ENCODE measurements at places on chromosomes 1 and 21.

- DNase-seq: no peak
Measured at GRCh38 chr21:37224861-37225839, 42.0 kb downstream of the VPS26C start.

DNA sequence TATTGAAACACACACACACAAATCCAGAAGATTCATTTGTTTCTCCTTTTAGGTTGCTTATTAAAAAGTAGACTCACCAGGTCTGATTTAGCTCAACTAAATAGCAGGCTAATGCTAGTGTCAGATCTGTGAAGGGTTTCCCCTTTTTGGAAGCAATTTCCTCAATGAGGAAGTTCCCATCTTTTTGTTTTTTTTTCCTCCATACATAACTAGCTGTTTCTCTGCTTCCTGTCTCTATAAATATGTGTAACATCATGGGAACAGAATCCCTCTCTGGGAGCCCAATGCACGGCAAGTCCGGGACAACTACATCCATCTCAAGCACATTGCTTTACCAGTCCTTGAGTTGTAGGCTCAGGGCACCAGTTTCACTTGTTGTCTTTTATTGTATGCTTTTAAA, 1421.1 kb downstream of the PLA2G4A start:
- DNase-seq: no peak

GRCh38 chr1:230317823-230318819, 108.0 kb downstream of the PGBD5 start:
- no peak for DNase-seq

DNA sequence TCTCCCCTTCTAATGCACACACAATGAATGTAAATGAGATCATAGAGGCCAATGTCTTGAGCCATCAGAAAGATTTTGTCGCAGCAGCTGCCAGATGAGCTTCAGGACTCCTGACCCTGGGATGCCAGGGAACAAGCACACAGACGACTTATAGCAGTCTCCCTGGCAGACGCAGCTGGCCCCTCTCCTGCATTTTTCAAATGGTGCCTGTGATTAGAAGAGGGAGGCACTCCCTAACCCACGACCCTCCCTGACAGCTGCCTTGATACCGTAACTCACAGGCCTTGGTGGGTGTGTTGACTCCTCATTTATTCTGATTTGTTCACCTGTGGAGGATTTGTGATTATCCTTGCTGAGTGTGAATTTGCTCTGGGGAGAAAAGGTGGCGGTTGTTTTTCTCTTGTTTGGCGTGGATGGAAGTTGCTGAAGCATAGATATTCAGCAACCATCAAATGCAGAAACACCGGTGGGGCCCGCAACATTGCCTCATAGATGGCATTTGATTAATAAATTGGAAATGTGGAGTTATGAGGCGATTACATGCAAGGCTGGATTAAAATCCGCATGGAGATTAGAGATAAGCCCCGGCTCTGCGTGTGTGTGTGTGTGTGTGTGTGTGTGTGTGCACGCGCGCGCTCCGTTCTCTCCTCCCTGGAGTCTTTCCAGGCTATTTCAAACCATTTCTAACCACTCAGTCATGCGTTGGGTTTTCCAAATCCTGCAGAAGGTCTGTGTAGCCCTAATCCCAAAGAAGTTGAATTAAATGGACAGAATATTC, 2.1 kb upstream of the RD3 start:
- DNase-seq: no peak

GRCh38 chr1:180566026-180566425, 7.3 kb downstream of the OVAAL start:
- DNase-seq: no peak

DNA sequence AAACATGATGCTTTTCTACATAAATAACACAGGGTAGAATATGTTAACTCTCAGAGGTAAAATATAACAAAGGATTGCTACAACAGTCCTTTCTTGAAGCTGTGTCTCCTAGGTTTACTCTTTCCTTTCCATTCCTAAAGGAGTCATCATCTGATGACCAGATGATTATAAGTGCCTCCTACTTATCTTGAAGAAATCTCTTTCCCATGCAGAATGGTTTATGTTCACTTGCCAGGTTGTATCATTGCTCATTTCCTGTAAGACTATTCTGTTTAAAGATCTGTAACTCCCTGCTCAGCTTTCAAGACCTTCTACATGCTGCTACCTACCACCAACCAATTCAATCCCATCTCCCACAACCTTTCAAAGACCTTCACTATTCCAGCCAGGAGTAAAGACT, 51.5 kb upstream of the PTCH2 start:
- peak; percentile 42 for DNase-seq

DNA sequence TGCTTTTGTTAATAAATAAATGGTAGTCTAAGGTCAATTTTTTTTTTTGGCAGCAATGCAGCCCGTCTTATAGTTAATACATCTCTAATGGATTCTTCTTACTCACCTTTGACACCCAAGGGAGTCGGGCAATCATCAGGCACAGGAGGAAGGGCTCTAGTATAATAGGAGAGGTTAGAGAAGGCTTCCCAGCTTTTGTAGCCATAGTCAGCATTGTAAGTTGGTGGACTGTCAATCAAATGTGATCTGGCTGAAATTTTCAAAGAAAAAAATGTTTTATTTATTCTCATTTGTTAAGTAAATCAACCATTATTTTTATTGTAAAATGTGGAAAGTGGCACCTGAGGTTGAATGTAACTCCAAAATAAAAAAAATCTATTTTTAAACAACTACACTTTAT, 2.1 kb downstream of the PTGS2 start:
- DNase-seq: no peak

DNA sequence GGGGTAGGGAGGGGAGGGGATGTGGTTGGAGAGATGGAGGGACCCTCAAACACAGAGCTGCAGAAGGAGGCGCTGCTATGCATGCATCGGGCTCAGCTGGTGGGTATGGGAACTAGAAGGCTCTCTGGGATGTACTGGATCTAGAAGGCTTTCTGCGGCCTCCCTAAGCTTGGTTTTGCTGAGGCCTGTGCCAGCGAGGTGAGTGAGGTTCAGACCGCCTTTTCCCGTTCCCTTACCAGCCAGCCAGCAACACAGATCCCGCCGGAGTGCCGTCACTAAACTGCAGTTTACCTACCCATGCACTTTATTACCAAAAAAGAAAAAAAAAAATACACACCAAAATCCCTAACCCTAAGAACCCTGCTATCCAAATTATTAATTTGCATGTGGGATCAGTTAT, 180.2 kb downstream of the PRDM16 start:
- DNase-seq: no peak

DNA sequence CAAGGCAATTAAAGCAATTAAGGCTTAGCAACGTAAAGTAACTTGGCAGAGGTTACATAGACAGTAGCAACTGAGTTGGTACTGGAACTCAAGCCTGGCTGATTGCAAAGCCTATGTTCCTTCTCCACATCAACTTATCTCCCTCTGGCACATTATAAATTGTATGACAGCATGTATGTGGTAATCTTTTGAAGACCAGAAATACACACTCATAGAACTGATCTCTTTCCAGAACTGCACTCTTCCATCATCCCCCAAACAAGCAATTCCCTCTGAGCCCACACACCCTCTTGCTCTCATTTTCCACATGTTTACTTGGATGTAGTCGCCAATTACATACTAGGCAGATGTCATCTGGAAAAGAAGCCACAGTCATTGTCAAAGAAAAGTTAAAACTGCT, 502.2 kb downstream of the PLPP3 start:
- no peak for DNase-seq

GRCh38 chr1:24896596-24897262, 33.3 kb downstream of the RUNX3 start:
- no peak for DNase-seq

DNA sequence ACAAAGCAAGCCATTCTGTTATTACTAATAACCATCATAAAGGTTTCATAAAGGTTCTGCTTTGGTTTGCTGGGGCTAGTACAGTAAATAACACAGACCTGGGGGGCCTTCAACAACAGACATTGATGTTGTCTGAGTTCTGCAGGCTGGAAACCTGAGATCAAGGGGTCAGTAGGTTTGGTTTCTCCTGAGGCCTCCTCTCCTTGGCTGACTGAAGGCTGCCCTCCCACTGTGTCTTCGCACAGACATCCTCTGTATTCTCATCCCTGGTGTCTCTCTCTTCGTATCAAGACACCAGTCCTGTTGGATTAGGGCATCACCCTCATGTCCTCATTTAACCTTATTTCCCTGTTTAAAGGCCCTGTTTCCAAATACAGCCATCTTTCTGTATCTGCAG, 37.3 kb downstream of the HUNK start:
- DNase-seq: no peak

DNA sequence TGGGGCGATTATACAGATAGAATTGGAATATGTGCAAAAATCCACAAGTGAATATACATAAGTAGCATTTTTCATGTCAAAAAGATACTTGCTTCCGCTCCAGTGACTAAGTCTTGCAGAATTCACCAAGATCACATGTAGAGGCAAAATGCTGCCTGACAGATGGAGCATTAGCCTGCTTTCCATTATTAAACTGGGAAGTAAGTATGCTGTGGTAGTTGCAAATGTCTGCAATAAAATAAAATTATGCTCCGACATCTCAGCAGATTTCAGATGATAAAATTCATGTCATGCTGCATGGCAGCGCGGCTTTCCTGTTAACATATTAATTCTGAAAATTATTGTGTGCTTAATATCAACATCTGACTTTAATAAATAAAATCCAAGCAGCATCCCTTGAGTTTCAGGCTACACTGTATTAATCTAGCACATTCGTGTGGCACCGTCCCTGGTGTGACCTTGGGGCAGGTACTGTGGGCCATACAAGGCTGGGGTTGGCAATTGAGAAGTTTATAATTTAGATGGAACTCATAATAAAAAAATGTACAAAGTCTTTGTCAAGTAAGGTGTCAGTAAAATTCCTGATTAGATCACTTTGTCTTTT, 366.4 kb upstream of the ZP4 start:
- no peak for DNase-seq

- DNase-seq: peak; percentile 79
Measured at GRCh38 chr1:112513112-112513870, 4.5 kb downstream of the WNT2B start.

GRCh38 chr1:188129856-188130838, 1301.4 kb downstream of the PLA2G4A start:
- no peak for DNase-seq

DNA sequence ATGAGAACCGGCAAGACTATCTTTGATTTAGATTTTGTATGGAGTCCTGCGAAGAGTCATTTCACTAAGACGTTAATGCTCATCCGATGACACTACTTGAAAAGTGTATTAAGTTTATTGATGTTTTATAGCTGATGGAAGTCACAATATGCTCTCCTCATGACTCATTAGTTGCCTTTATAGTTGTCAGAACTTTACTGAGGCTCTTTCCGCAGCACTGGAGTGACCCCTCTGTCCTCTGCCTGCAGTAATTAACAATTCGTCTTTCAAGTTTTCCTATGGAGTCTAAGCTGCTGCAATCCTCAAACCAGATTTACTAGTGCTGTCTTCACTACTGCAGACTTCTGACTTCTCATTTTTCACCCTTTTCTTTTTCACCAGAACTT, 853 bp downstream of the USP16 start:
- DNase-seq: no peak

- DNase-seq: no peak
Measured at GRCh38 chr1:92459871-92460320, 26.8 kb downstream of the GFI1 start.

DNA sequence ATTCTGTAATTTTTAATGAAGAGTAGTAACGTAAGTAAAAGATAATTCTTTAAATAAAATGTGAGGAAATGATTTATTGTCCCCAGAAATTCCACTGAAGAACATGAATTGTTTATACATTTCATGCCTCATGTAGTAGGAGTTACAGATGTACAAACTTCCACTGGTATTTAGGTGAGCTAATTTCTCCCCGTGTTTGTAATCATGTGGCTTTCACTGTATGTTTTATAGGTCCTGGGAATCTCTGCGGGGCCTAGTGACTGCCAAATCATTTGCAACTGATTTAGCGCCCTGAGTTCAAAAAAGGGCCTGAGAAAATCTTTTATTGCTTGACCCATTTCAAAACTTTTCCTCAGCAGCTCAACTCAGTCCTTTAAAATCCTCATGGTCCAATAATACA, 30.5 kb upstream of the FASLG start:
- DNase-seq: no peak

GRCh38 chr1:157178490-157178889, 40.3 kb upstream of the ETV3 start:
- no peak for DNase-seq

- DNase-seq: no peak
Measured at GRCh38 chr1:79325126-79325525, 318.6 kb upstream of the ADGRL4 start.

GRCh38 chr1:51729824-51730301, 113.0 kb downstream of the OSBPL9 start:
- no peak for DNase-seq

DNA sequence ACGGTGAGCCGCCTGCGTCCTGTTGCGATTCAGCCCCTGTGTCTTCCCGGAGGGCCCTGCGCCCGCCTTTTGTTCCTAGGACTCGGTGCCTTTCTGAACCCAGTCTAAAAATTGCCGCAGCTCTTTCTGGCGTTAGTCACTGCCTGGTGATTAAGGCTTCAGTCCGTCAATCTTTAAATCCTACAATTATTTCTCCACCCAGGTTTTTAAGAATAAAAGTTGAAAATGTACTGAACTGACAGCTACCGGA, 16.2 kb upstream of the PDXK start:
- no peak for DNase-seq

DNA sequence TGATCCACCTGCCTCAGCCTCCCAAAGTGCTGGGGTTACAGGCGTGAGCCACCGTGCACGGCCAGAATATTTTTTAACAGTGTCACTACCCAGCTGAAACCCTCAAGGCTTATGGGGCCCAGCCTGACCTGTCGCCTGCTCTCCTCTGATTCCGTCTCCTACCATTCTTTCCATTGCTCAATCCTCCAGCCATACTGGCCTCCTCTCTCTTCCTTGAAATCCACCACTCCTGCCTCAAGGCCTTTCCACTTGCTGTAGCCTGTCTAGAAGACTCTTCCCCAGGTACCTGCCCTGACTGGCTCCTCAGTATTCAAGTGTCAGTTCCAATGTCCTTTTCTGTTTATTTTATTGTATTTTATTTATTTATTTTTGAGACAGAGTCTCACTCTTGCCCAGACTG, 53.9 kb downstream of the YARS1 start:
- no peak for DNase-seq

DNA sequence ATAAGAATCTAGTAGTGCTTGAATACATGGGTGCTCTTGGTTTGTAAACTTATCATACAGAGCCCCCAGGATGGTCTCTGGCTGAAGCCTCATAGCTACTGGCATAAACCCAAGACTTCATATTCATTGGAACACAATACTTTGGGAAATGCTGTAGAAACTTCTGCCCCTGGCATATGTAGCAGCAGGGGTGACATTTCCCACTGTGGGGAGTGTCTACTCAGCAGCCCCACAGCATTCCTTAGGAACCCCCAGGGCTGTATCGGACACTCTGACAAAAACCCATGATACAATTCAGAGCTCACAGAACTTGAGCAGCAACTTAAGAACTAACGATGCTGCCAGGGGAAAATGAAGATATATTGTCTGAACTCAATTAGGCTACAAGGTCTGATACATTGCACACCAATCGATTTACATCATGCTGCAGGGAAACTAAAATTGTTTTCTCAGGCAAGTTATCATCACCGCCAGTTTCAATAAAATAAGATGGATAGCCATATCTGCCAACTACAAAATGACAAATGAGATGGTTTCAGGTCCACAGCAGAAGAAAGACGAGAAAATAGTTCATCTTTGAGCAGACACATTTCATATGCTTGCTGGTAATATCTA, 181.1 kb upstream of the GREM2 start:
- no peak for DNase-seq

- no peak for DNase-seq
Measured at GRCh38 chr1:229951856-229952534, 115.0 kb upstream of the GALNT2 start.

- no peak for DNase-seq
Measured at GRCh38 chr1:201214461-201214860, 23.8 kb downstream of the IGFN1 start.

- DNase-seq: no peak
Measured at GRCh38 chr1:3121401-3122210, 52.6 kb downstream of the PRDM16 start.

Data from AG08396 (cell line).